NCI-H2029 (cell line): ENCODE measurements at places on chromosomes 2 and 18.

DNA sequence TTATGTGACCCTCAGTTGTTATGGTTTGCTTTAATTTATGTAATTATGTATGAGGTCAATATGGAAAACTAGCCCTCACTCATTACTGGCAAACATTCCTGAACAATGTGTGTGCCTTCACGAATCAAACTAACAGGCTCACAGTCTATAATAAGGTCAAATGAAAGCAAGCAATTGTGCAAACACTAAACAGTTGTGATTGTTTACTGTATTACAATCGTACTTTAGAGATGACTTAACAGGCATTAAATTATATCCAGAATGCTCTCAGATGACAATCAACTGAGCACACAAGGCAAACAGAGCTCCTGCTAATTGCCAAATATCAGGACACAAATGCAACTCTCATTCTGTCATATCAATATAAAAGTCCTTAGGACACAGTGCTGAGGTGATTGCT lies 29.5 kb downstream of the COL5A2 start:
- peak; percentile 14 for DNase-seq

GRCh38 chr2:53778536-53779162 lies 8.1 kb downstream of the ASB3 start:
- DNase-seq, result no peak

DNA sequence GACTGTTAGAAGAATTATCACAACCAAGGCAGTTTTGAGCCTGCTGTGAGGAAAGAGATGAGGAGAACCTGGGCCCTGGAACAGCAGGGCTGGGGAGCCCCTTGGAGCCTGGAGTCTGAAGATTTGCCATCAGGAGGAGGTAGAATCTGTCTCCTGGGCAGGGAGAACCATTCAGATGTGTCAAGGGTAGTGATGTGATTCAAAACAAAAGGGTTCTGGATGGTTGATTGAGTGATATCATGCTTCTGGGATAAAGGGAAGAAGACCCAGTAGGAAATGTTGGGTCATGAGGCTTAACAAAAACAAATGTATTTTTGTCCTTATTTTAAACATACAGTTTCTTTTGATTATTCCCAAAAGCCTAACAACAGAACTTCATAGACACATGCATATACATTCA lies 28.6 kb downstream of the RNF144A start:
- no peak for DNase-seq

GRCh38 chr2:70367722-70368323 lies 66.0 kb upstream of the FAM136A start:
- DNase-seq, result peak; percentile 28

GRCh38 chr2:10301941-10302478 lies 694 bp upstream of the HPCAL1 start:
- no peak for DNase-seq

- no peak for DNase-seq
Observed at GRCh38 chr2:106366204-106366885, 101.9 kb downstream of the RGPD3 start.

DNA sequence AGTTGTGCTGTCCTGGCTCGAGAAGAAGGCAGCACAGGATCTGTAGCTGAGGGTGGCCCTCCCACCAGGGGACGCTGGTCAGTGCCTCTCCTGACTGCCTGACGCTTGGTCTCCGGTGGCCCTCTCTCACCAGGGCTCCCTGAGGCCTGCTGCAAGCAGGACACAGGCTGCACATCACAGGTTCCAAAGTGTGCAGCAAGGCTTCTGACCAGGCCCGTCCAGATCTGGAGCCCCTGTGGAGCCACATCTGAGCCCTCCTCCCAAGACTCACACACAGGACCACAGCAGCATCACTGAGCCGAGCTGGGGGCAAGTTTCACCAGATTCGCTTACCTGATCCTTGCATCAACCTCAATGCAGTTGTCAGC lies 12.1 kb downstream of the AMER3 start:
- DNase-seq, result no peak

- DNase-seq, result no peak
Observed at GRCh38 chr2:172976116-172976515, 99.5 kb upstream of the MAP3K20 start.

DNA sequence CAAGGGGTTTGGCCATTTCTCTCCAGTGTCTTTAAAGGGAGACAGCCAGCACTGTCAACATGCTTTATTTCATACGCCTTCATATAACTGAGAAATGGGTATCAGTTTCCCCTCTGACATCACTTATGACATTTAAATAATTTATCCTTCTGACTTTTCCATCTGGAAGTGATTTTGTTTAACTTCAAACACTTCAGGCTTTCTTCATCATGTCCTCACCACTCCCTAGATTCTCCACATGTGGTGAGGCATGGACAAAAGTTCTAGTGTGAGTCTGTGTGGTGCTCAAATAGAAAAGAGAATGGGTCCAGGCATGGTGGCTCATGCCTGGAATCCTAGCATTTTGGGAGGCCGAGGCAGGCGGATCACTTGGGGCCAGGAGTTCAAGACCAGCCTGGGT lies 158.6 kb downstream of the TXNL1 start:
- no peak for DNase-seq

DNA sequence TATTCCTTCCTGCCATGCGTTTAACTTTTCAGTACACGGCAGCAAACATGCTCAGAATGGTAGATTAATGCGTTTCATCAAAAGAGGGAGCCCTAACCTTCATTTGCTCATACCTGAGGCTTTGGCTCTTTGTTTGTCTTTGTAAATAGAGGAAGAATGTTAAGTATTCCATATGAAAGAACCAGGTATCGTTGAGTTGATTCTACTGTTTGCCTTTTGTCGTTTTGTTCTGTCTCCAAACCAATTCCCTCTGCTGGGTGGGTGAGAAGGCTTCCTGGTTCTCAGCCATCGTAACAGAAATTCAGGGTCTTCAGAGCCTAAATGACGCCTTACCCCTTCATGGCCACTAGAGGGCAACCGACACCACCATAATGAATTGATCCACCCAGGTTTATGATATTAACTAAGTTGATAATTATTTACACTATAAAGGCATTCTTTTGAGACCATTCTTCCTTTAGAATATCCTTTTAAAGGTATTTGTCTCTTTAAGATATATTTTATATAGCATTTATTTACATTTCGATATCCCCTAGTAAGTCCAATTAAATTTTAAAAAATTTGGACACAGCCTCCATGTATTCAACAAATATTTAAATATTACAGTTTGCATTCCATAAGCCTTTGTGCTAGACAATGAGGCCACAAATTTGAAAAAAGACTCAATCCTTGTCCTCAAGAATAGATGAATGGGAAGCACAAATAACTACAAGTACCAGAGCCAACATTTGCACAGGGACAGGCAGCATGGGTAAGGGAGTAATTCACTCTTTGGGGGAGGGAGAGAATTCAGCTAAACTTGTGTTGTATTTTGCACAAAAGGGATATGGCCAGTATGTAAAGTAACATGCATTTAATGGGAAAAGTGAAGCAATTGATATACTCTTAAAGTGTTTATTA lies 48.1 kb downstream of the TIMM21 start:
- no peak for DNase-seq

GRCh38 chr18:76656925-76657827 lies 162.1 kb upstream of the ZNF516 start:
- DNase-seq, result no peak

DNA sequence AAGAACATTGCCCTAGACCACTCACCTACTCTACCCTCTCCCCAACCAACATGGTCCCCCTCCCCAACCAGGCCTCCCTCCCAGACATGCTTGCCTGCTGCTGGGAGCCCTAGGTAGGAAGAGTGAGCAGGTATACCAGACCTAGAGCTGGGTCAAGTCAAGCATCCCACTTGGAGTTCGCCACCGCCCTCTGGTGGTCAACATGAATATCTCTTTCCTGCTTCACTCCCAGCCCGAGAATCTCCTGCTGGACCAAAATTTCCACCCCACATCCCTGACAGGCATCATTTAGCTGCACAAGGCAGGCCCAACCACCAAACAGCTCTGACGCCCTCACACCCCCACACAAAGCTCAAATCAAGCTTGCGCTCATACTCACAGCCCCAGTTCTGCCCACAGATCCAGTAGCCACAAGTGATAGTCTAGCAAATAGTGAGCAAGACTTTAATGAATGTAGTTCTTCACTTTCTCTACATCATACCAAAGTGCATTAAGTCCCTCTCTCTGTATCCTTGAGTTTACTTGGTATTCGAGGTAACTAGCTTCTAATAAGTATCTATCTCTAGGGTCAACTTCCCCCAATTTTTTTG lies 116.0 kb downstream of the TNS1 start:
- DNase-seq, result peak; percentile 64

GRCh38 chr2:74162951-74163350 lies 15.2 kb upstream of the BOLA3 start:
- no peak for DNase-seq

DNA sequence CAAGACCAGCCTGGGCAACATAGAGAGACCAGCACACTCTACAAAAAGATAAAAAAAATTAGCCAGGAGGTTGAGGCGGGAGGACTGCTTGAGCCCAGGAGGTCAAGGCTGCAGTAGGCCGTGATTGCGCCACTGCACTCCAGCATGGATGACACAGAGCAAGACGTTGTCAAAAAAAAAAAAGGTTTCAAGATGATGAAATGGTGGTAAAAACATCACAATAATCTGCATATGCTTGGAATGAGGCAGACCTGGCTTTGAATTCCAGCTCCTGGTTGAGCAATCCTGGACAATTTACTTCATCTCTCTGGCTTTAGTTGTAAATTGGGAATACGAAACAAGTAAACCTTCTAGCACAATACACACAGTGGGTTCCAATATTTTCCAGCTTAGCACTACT lies 24.1 kb downstream of the USP40 start:
- DNase-seq, result no peak

GRCh38 chr2:128536925-128537620 lies 218.4 kb upstream of the HS6ST1 start:
- no peak for DNase-seq

DNA sequence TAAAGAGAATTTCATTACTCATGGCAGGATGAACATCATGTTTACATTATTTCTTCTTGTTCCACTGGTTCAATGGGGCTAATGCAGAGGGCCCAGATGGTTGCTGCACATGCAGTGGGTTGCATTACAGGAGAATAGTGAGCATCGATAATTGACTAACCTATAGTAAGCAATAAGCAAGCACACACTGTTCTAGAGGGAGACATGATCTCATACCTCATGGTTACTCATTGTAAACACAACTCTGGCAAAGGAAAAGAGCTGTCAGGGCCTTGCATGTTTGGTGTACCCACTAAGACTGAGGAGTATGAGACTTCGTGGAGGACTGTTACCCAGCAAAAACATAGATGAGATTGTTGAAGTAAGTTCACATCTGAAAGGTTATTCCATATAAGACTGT lies 885.6 kb upstream of the VRK2 start:
- DNase-seq, result no peak
